Activated CD4-positive, CD25-positive, alpha-beta regulatory T cell (primary cell): ENCODE measurements at places on chromosomes 6 and 20.
A peak's percentile ranks its signal among the peaks of the same experiment; 100 is the strongest.

DNA sequence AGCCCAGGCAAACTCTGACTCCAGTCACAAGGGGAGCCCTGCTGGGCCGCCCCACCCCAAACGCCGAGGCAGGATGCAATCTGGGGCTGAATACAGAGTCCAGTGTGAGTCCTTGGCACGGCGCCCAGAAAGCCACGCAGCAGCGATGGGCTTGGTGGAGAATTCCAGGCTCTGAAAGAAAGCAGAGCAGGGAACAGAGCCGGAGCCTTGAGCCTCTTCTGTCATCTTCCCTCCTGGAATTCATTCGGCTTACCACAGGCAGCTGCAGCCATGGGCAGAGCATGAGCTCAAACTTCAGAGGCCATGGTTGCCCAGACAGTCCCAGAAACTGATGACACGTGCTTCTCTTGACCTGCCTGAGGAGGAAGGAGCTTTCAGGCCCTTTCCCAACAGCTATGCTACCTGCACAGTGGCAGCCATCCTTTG is 441.1 kb upstream of the JARID2 start:
- DNase-seq = no peak

- DNase-seq = no peak
Measured at GRCh38 chr6:47238456-47238995, 71.2 kb downstream of the TNFRSF21 start.

DNA sequence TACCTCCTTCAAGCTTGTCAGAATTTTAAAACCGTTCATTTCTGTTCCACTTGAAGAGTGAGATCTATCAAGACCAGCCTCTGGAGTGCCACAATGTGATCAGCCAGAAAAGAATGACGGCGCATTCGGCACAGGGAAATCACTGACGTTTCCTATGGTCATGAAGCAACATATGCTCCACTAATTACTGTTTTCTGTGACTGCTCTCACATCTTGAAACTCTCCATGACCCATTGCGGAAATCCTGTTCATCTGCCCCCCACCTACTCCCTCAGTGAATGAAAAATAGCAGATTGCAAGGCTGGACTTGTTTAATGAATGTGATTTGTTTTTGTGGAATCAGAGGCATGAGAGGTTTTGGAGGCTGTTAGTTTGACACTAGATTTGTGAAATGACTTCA is 53.2 kb downstream of the SAMD5 start:
- no peak for DNase-seq

DNA sequence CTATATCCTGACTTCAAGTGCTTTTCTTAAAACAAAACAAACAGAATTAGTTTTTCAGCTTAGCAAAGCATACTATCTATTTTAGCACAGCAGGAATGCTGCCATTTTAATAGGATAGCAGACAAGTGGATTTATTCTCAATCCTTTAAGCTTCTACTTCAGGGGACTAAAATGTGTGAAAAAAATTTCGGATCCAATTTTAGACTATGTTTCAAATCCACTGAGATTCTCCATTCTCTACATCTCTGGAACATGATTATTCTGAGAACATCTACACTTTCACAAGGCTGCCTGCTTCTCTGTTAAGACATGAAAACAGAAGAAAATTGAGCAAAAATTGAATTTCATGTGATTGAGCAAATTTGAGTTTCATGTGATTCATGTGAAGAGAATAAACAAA is 1321.3 kb downstream of the HACE1 start:
- no peak for DNase-seq

GRCh38 chr6:134379599-134379998 is 61.7 kb upstream of the SGK1 start:
- DNase-seq = no peak

GRCh38 chr6:4942673-4943009 is 61.2 kb downstream of the RPP40 start:
- DNase-seq = no peak

- no peak for DNase-seq
Measured at GRCh38 chr6:113739041-113739655, 118.0 kb upstream of the MARCKS start.

DNA sequence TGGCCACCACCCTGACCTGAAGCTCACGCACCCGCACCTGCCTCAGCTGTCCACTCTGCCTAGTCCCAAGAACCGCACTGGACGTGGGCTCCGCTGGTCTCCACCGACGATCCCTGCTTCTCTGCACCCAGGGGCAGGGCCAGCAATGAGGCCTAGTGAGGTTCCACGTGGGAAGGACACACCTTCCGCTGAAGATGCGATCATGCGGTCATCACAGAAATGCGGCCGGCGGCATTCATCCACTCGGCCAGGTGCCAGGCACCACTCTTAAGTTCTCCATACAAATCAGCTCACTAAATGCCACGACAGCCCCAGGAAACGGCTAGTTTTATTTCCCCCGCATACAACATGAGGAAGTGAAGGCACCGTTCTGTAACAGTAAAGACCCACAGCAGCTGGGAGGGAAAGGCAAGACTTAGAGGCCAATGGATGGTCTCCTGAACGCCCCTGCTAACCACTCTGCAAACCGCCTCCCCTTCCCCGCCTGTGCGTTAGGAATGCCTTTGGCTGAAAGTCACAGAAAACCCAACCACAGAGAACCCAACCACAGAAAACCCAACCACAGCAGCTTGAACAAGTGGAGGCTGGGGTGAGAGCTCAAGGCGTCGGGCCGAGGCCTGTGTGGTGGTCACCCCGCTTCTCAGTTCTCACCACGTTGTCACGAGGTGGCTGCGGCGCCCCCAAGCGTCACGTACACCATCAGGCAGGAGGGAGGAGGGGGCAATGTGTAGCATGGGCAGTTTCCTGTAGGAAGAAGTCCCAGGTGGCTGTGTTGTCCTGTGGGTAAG is 204.4 kb downstream of the TAF4 start:
- no peak for DNase-seq

DNA sequence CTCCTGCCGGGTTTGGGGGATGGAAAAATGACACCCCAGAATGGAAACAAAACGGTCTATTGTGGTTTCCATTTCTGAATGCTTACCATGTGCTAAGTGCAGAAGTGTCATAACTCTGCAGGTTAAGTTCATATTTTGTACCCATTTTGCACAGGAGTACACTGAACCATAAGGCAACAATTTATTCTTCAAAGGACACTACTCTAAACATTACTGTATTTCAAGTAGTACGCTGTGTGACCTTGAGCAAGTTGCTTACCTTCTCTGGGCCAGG is 9.8 kb upstream of the ID1 start:
- DNase-seq = no peak

GRCh38 chr6:130222775-130223174 is at the start of gene SAMD3:
Gene SAMD3 (minus strand): TSS chr6:130222951. CDS start chr6:130215273, 7,678 bp downstream.
- DNase-seq = no peak

- DNase-seq = no peak
Measured at GRCh38 chr6:137707590-137708360, 159.3 kb upstream of the TNFAIP3 start.

DNA sequence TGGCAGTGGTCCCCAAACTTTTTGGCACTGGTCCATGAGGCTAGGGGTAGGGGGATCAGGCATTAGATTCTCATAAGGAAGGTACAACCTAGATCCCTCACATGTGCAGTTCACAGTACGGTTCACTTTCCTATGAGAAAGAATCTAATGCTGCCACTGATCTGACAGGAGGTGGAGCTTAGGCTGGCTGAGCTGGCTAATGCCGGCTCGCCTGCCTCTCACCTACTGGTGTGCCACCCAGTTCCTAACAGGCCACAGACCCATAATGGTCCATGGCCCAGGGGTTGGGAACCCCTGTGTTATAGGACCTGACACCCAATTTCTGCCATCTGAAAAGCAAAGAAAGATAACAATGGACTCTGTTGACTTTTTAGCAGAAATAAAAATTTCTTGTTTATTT is 199.6 kb downstream of the GMPR start:
- DNase-seq = peak; percentile 23

DNA sequence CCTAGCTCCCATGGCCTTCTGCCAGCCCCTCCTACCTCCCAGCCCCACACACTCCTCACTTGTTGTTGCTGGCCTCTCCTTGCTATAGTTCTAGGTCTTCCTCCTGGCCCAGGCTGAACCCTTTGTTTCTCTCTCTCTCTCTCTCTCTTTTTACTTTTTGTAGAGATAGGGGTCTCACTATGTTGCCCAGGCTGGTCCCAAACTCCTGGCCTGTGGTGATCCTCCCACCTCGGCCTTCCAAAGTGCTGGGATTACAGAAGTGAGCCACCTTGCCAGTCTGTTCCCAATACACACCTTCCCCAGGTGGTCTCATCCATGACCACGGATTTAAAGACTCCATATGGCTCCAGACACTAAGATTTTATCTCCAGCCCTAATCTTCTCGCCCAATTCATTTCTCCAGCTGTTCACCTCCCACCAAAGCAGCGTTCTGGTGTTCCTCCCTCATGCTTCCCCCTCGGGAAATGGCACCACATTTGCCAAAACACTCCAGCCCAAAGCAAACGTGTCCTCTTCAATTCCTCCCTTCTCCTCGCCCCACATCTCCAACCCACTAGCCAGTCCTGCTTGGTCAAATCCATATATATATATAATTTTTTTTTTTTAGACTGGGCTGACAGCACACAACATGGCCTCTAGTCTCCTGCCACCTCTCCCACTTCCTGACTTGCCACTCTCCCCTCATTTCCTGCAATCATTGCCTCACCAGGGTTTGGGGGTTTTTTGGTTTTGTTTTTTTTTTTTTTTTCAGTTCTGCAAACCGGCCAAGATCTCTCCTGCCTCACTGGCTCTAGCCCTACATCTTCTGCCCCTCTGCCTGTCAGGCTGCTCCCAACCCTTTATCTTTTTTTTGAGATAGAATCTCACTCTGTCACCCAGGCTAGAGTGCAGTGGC is 104.4 kb downstream of the NCR2 start:
- DNase-seq = no peak

- no peak for DNase-seq
Measured at GRCh38 chr20:6680441-6680840, 87.0 kb upstream of the BMP2 start.

- peak; percentile 14 for DNase-seq
Measured at GRCh38 chr6:36682328-36683144, 4.0 kb downstream of the CDKN1A start.

- DNase-seq = no peak
Measured at GRCh38 chr6:146355521-146356100, 188.0 kb upstream of the RAB32 start.

GRCh38 chr20:63093966-63094766 is 87.4 kb upstream of the BHLHE23 start:
- no peak for DNase-seq

- DNase-seq = no peak
Measured at GRCh38 chr6:30067460-30068139, 602 bp downstream of the PPP1R11 start.

DNA sequence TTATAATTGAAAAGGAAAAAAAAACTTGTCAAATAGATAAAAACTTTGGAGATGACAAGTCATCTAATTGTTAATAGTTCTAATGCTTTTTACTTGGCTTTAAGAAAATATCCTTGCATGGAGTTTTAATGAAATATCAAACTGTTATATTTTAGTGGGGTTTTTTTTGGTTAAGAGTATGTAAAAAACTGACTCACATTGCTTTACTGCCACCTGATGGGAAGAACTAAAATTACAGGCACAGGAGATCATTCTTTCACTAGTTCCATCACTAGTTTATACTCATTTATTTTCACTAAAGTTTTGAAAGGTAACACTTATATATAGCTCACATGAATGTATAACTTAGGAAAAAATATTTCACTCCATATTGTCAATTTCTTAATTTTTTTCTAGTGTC is 309.1 kb downstream of the LMBRD1 start:
- no peak for DNase-seq

DNA sequence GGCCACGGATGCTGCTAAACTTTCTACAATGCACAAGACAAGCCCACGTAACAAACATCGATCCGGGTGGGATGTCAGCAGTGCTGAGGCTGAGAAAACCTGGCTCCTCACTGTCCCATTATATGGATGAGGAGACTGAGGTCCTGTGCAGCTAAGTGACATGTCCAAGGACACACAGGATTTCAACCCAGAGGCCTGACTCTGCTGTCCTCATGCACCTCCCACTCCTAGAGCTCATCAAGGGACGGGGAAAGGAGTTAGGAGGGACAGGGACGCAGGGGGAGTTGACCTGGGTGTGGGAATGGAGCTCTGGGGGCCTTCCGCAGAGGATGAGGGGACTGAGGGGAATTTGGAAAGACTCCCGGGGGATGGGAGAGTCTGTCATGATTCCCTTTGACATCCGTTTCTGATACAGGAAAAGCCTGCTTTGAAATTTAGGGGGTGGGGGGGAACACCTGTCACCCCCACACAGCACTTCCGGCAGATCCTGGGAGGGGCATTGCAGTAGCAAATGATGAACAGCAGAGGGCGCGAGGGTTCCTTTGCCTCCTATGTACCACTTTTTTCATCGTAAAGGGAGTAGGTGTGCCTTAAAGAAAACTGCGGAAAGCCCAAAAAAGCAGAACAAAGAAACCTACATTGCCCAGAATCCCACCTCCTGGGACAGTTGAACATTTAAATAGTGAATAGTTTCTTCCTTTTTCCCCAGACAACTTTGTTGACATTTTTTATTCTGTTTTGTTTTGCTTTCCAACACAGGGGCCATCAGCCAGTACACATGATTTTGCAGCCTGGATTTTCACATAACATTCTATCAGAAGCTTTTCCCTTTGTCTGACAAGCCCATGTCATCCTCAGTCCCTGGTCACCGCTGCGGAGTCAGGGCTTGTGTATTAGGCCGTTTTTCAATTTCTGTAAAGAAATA is 48.6 kb downstream of the SLC2A10 start:
- peak; percentile 13 for DNase-seq

- no peak for DNase-seq
Measured at GRCh38 chr20:1805161-1805581, 90.0 kb upstream of the SIRPA start.

DNA sequence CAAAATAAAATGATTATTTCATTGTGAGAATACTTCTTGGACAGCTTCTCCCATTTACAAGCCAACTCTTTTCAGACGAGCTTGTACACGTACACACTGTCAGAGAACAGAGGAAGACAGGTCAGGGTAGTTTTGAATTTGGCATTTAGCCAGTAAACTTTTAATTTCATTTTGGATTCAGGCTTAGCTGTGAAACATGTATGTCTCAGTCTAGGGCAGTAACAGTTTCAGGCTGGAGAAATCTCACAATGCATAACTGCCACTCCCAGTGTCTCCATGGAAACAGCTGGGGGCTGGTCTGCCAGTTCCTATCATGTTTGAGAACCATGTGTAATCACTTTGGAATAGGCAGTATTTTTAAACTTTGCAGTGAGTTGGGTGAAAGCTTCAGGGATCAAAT is 22.0 kb upstream of the QKI start:
- no peak for DNase-seq

DNA sequence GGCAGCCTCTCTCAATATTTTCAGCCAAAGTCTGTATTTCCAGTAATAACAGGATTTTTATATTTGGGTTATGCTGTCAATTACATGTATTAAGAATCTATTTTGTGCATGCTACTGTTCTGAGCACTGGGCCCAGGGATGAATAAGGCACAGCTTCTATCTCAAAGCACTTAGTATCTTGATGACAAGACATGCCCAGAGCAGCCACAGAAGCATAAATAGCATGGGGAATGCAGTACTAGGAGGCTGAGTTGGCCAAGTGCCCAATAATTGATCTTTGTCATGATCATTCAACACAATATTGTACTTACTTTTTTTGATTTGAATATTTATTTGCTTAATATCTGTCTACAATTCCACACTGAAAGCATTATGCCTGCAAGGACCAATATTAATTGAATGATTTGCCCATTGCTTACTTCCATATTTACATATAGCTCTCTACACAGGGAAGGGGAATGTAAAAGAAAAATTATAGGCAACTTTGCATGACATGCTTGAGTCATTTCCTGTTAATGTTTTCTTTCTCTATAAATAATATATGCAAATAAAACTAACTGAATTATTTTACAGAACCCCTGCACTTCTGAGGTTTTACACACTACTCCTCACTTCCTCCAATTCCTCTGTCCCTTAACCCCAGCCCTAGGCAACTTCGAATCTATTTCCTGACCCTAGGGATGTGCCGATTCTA is 298.9 kb upstream of the BMP2 start:
- no peak for DNase-seq
